NCI-H510A (cell line): ENCODE measurements at places on chromosomes 7 and 10.

DNA sequence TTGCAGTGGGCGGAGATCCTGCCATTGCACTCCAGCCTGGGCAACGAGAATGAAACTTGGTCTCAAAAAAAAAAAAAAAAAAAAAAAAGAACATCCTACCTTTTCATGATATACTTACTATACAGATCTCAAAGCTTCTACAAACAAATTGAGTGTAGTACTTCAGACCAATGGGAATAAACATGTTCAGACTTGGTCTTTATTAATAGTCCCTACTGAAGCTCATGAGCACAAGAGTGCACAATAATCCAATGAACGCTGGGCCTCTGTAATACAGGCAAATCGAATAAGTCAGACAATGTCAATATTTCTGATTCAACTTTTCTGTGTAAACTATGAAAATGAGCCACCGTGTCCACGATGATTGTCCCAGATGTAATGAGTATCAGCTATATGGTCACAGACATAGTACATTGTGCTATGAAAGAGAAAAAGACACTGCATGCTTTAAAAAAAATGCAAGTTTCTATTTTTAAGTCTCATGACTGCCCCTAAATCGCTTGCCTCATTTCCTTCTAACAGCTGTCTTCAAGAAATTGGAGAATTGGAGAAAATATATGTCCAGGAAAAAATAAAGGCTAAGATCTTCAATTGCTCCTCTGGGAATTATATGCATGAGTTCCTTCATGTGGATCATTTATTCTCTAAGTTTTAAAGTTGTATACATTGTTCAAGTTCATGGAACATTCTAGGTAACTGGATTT is 64.0 kb upstream of the CTTNBP2 start:
- peak; percentile 20 for DNase-seq

- DNase-seq, result no peak
Observed at GRCh38 chr10:118776960-118777359, 22.2 kb upstream of the CACUL1 start.

DNA sequence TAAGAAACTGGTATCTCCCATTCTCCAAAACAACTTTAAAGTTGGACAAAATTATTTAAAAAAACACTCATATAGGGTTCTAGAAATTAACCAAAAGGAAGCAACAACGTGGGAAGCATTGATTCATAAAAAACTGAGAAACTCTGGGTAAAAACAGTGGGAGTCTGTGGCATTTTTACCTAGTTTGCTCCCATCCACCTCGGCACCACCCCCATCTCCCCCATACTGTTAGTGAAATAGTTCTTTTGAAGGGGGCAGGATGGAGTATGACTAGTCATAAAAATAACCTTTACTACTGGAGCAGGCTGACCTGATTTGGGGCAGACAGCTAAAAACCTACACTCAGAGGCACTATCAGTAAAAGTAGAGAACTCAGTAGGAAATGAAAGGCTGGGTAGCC is 123.2 kb downstream of the AVL9 start:
- DNase-seq, result no peak

DNA sequence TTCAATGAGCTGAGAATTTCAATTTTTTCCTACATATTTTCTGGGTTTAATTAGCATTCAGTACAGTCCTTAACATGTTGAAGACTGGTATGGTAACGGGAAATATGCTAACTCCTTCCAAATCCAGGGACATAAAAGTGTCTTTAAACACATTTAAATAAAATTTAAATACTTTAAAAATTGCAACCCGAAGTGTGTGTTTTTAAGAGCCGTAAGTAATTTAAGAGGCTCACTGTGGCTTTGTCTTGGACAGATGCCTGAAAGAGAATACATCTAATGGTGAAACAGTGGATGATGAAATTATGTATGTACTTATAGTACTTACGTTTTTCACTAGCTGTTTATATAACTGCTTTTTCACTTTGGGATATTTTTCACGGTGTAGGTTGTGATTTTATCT is 687.3 kb upstream of the CELF2 start:
- DNase-seq, result no peak

GRCh38 chr7:40186586-40186985 is 51.8 kb downstream of the SUGCT start:
- no peak for DNase-seq

- DNase-seq, result no peak
Observed at GRCh38 chr10:13529714-13529973, 830 bp upstream of the BEND7 start.

DNA sequence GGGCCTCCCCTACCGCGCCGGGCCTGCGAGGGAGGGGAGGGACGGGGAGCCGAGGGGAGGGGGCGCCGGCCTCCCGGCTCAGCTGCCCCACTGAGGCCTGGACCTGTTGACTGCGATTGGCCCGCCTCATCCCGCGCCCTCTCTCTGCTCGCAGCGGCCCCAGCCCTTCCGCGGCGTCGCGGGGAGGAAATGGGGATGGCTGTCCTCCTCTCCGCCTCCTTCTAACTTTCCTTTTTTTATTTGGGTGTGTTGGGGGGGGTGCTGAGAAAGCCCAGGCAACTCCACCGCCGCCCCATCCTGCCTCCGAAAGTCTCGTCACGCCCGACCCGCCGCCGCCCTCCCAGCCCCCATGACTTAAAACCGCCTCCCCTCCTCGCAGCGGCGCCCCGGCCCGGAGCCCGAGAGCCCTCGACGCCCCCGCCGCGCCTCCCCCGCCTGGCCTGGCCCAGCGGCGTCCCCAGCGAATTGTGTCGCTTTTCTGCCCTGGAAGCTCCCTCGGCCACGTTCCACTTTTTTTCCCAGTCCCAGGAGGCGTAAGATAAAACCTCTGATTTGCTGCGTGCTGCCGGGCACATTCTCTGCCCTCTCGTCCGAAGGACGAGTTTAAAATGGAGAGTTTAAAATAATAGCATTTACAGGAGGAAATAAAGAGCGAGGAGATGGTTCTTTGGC is 842 bp upstream of the SKIDA1 start:
- DNase-seq, result peak; percentile 86

DNA sequence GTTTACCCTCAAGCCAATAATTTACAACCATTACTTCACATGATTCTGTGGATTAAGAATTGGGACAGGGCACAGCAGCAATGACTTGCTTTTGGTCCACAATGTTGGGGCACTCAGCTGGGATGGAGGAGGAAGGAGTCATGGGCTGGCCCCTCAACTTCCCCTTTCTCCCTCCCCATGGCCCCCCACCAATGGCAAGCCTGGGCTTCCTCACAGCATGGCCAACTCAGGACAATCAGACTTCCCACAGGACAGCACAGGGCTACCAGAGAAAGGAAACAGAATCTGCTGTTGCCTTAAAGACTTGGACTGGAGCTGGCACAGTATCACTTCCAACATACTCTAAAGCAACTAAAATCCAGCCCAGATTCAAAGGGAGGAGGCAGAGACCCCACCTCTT is 160.7 kb downstream of the PTPN20 start:
- no peak for DNase-seq

GRCh38 chr10:124124123-124124768 is 30.8 kb upstream of the CHST15 start:
- DNase-seq, result no peak

GRCh38 chr7:2490181-2490651 is 14.0 kb upstream of the GRIFIN start:
- no peak for DNase-seq

DNA sequence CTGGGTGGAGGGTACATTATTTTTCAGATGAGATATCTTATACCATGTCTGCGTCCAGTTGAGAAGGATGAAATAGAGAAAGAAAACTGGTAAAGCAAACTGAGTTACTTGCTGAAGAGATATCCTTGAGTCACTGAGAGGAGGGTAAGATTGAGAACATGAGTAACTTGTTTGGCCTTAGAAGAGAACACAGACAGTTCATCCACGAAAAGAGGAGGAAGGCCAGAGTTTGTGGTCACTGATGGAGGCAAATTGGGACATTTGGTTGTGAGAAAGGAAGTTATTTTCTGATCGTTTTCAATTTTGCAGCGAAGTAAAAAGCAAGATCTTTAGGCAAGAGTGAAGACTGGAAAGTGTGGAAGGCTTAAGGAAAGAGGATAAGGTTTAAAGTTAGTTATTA is 15.6 kb downstream of the MBL2 start:
- DNase-seq, result no peak

DNA sequence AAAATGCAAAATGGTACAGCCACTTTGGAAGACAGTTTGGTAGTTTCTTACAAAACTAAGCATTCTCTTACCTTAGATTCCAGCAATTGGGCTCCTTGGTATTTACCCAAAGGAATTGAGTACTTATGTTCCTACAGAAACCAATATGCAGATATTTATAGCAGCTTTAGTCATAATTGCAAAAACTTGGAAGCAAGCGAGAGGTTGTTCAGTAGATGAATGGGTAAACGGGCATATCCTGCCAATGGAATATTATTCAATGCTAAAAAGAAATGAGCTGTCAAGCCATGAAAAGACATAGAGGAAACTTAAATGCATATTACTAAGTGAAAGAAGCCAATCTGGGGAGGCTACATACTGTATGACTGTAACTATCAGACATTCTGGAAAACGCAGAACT is 926.7 kb downstream of the TYW1 start:
- DNase-seq, result no peak

DNA sequence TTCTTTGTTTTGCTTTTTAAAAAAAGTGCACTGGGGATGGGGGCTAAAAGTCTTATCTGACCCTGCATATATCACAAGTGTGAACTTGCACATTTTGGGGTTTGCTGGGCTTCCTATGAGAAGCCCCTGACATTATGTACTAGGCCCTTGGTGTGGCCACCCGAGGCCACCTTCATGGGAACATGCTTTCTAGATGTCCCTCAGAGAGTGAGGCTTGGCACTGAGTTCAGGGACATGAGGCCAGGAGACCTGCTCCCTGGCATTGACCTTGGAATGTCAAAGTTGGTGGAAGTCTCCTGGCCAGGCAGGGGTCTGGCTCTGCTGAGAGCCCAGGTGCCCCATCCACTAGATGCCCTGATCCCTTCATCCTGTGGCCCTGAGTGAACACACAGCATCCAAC is 536.2 kb downstream of the TCERG1L start:
- DNase-seq, result no peak

DNA sequence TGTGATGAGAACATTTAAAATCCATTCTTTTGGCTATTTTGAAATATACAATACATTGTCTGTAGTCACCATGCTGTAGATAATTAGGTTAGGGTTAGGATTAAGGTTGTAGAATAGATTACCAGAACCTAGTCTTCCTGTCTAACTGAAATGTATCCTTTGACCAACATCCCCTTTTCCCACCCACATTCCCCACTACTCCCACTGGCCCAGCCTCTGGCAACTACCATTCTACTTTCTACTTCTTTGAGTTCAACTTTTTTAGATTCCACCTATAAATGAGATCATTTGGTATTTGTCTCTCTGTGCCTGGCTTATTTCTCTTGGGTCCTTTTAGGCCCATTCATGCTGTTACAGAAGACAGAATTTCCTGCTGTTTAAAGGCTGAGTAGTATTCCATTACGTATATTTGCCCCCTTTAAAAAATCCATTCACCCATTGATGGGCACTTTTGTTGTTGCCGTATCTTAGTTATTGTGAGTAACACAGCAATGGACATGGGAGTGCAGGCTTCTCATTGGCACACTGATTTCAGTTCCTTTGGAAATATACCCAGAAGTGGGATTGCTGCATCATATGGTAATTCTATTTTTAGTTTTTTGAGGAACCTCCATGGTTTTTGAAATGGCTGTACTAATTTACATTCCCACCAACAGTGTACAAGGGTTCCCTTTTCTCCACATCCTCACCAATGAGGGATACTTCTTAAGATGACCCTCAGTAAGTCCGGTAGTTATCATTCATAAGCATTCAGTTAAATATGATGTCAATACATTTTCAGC is 104.0 kb downstream of the RALA start:
- DNase-seq, result no peak
